ENCODE measurements at places on chromosomes 3 and 15.

DNA sequence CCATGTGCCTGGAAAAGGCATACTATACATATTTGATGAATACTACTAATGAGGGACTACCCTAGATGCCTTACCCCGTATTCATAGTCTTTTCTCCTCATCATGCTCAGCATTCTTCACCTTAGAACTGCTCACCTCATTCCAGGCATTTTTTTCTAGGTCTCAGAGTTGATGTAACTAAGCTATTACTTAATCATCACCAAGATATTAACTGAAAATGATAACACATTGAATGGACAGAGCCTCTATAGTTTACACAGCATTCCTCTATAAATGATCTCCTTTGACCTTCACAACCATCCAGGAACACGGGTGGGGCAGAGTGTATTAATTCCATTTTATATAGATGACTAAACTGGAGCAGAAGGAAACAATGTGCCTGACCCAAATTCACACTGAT, 174.1 kb upstream of the DPH6 start:
- no peak for DNase-seq

GRCh38 chr3:159030886-159031679, 229.2 kb downstream of the MFSD1 start:
- no peak for DNase-seq

DNA sequence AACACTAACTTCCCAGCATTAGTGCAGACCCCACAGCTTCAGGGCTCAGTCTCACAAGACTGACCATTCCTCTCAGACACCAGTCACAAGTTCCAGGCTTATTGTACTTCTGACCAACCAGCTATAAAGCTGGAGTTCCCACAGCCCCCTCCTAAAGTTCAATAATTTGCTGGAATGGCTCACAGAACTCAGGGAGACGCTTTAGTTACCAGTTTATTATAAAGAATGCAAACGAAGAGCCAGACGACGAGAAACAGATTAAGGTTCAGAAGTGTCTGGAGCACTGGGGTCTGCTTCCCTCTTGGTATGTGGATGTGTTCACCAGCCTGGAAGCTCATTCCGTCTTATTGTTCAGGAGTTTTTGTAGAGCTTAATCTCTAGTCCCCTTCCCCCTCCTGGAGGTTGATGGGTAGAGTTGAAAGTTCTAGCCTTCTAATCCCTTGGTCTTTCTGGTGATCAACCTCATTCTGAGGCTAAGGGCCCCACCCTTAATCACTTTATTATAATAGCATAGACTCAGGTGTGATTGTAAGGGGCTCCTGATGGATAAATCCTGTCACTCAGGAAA, 4.8 kb upstream of the CSRNP1 start:
- no peak for DNase-seq

DNA sequence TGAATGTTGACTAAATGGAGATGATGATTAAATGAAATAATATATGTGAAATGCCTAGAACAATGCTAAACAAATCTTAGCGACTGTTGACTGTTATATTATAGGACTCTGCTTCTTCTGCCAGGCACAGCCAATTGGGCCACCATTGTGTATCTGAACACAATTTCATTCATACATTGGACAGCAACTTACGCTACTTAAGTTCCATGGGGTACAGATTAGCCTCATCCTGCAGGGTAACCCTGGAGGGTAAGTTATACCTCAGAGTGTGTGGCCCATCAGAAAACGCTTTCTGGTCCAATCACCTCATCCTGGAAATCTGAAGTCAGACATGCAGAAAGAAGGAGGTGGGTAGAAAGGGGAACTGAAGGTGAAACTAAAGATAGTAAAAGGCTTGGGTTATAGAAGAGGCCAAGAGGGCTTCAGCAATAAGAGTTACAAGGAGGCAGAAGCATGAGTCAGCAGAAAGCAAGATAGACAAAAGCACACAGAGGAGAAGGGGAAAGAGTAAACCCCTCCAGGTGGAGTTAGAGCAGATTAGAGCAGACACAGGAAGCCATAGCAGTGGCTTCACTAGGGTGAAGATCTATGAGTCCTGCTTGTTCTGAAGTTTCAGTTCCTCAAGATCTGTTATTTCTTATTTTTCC, 119.3 kb upstream of the SLC24A5 start:
- DNase-seq, result no peak

GRCh38 chr3:177135841-177136492, 61.3 kb downstream of the TBL1XR1 start:
- no peak for DNase-seq

DNA sequence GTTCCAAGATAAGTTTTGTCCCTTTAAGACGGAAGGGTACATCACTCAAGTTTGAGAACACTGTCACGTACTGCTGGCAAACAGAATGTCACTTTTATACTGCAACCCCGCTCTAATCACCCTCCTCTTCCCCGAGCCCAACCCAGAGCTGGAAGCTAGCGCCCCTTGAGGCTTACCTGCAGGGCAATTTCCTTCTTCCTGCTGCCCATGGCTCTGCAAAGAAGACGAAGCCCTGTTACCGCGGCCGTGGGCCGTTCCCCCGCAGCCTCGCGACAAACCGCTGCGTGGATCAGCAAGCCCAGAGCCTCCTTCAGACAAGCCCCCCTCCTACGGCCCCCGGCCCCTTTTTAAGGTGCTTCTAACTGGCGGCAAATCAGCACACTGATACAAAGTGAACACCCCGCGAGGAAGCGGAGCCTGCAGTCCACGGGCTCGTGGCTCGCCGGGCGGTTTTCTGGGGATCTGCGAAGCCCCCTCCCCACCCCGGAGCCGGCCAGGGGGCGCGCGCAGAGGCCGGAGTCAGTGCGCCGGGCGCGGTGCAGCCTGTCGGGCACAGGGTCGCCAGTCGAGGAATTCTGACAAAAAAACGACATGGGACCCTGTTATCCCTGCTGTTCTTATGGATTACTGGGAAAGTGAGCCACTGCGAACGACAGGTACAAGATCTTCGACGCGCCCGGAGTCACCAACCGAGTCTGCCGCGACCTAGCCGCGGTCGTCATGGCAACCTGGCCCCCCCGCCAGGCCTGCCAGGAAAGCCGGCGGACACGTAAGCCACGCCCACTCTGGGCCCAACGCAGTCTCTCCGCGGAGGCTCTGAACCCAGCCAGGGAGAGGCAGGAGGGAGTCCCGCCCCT, at the start of gene NME9:
Gene NME9, minus strand, starts transcription at position 725 of the 857 bp plus-strand sequence. Its CDS starts 516 bp downstream, at position 209.
- DNase-seq, result peak; percentile 87

DNA sequence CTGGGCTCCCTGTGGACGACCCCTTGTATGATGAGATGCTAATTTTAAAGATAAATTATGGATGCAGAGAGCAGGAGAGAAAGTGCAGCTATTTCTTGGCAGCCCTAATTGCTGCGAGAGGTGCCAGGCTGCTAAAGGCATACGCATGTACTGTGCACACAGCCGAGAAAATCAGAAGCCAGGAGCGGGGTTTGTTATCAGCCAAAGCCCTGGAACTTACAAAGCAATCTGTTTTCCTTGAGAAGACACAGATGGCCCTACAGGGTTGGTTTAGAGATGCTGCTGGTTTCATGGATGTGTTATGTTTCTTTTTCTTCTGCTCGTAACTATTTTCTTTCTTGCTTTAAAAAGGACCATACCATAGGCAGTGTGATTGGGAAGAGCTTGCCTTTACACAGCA, 11.7 kb upstream of the CCK start:
- no peak for DNase-seq

DNA sequence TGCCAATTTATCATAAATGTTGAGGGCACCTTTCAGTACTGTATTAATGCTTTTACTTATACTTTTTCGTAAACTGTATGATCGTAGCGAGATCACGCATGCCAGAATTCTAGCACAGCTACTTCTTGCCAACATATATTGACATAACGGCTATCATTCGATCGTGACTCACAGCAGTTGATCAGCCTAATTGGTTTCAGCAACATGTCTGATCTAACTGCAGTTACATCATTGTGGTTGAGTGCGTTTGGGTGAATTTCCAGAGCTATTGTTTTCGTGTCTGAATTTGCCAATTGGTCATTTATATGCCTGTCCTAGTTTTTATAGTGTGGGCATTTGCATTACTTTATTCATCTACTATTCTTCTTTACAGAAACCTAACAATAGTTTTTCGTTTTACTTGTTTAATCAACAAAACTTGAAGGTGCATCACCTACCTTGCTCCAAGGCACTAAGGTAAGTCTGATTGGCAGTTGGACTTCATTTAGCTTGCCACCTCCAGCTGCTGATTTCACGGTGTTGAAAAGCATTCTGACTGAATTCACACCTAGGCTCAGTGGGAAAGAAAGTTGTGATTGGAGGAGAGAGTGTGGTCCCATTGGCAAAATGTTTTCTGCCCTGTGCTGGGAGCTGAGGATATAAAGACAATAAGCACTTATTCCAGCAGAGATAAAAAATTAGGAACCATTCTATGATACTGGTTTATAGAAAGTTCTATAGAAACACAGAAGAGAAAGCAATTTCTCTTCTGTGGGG, 120.9 kb upstream of the RGMA start:
- DNase-seq, result no peak

- DNase-seq, result no peak
Measured at GRCh38 chr3:189792046-189792929, 161.1 kb downstream of the TP63 start.

GRCh38 chr3:178532476-178532875, 3.8 kb upstream of the KCNMB2 start:
- DNase-seq, result no peak

- no peak for DNase-seq
Measured at GRCh38 chr3:53513556-53514190, 19.3 kb downstream of the CACNA1D start.

Data from stimulated activated CD4-positive, alpha-beta T cell treated with anti-CD3 and anti-CD28 coated beads, Interleukin-4, amount 100 ng/mL, for 1 hour (primary cell).